ENCODE measurements at places on chromosomes 5 and 9.
A peak's percentile ranks its signal among the peaks of the same experiment; 100 is the strongest.

GRCh38 chr9:84271531-84271900, 69.0 kb downstream of the SLC28A3 start:
- DNase-seq, result peak; percentile 84

DNA sequence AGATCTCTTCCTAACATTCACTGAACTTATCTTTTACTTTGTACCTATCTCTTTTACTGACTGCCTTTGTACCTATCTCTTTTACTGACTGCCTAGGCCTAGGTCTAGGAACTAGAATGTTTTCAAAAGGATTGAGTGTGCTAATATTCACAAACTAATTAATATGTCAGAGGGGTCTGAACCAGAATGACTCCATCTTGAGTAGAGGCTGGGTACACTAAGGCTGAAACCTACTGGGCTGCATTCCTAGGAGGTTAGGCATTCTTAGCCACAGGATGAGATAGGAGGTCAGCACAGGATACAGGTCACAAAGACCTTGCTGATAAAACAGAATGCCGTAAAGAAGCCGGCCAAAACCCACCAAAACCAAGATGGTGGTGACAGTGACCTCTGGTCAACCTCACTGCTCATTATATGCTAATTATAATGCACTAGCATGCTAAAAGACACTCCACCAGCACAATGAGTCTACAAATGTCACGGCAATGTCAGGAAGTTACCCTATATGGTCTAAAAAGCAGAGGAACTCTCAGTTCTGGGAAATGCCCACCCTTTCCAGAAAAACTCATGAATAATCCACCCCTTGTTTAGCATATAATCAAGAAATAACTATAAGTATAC, 2.5 kb upstream of the RHOBTB3 start:
- no peak for DNase-seq

DNA sequence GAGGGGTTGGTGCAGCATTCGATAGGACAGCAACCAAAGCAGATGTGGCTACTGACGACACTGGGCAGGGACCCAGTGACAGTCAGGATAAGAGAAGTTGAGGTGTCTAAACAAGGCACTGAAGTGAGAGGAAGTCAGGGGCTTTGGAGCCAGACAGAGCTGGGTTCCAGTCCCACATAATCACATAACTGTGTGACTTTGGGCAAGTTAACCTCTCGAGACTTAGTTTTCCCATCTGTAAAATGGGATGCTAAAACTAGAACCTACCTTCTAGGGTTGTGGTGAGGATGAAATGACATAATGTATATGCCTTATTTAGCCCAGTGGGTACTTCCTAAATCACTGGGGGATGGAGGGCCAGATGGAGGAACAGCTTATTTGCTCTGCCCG, 3.1 kb downstream of the ANGPTL2 start:
- DNase-seq, result no peak

DNA sequence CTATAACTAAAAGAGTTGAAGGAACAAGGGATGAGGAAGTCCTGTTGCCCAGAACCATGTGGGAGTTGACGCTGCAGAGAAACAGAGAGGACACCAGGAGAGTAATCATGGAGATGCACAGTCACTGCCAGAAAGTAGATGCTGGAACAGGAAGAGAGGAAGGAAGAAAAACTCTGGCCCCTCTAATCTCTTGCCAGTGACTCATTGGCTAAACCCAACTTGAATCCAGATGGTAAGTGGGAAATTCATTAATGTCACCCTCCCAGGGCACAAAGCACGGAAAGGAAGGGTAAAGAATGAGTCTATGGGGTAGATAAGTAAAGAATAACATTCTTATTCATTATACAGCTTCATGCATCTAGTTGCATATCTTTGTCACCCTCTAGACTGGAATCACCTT, 631.9 kb downstream of the PRELID2 start:
- DNase-seq, result no peak

DNA sequence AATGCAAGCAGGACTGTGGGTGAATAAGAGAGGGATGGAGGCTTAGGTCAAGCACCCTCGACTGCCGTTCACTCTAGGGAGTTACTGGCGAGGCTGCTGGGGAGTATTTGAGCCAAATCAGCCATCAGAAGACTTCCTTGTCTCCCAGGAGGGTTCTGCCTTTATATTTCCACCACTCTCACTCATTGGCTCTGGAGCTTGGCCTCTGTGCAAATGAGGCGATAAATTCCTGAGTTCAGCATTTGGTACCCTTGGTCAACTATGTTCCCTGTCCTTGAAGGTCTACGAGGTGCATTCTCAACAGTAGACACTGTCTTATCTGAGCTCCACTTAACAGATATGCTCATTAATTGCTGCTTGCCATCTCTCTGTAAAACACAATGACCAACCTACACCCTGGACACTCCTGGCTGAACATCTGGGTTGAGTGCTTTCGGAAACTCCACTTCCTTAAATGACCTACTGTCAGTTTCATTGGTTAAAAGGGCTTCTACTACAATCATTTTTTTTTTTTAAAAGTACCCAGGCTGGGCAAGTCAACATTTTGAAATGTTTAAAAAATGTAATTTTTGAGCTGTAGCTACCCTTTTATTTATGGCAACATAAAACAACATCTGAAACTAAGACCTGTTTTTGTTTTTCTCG, 153.2 kb downstream of the NTRK2 start:
- DNase-seq, result no peak

DNA sequence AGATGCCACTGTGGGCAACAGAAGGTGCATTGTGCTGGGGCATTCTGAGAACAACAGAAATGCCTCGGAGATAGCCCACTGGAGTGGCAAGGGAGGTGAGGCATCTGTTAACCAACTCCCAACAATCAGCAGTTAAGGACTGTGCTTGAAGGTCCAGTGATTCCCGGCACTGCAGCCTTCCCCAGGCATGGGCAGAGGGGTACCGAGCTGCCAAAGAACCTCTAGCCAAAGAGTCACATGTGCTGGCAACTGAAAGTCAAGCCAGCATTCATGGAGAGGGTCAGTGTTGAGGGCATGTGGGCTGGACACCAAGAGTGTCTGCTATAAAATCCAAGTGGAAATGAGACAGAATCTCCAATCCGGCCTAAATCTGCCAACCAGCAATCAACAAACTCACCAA, 149.6 kb downstream of the ASTN2 start:
- no peak for DNase-seq

DNA sequence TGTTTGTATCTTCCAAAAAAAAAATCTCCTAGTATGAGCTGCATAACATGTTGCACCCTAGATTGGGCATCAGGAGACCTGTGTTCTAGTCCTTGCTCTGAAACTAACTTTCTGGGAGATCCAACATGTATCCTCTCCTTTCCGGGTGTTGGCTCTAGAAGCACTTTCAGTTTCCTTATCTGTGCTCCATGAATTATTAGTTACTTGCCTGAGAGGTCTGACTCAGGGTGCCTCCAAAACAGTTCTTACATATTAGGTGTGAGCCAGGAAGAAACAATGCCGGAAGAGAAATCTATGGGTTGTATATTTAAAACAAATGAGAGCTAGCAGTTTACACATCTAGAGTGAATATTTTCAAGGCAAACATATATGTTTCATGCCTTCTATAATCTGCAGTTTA, 36.7 kb upstream of the SLC36A2 start:
- DNase-seq, result no peak

GRCh38 chr9:131651599-131651998, 88.3 kb downstream of the RAPGEF1 start:
- no peak for DNase-seq

DNA sequence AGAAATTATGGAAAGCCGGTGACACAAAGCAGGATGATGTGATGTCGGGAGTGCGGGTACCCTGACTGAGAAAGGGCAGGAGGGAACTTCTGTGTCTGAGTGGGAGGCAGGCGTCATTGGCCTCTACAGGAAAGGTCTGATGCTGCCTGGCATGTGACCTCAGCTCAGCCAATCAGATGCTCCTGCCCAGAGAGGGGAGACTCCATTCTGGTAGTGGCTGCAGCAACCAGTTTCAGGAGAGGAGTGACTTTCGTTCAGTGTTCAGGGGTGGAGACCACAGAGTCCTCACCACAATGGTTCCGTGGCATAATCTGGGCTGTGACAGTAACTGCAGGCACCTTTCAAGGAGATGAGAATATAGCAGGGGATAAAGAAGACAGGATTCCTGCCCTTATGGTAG, 6.7 kb upstream of the SFXN1 start:
- DNase-seq, result no peak

DNA sequence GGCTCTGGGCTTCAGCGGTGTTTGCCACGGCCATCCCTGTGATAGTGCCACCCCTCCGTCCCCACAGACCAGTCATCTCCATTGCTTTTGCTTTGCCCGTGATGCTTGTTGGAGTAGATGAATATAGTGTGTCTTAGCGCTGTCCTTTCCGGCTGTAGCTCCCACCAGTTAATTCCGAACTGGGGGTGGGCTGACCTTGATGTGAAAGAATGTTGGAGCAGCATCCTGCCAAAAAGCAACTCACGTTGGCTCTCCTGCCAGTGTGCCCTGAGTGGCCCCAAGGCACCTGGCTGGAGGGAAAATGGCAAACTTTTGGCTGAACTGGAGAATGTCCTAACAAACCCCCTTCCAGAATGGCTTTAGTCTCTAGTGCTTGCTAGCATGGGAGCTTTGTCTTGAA, 20.0 kb downstream of the CLTA start:
- no peak for DNase-seq

DNA sequence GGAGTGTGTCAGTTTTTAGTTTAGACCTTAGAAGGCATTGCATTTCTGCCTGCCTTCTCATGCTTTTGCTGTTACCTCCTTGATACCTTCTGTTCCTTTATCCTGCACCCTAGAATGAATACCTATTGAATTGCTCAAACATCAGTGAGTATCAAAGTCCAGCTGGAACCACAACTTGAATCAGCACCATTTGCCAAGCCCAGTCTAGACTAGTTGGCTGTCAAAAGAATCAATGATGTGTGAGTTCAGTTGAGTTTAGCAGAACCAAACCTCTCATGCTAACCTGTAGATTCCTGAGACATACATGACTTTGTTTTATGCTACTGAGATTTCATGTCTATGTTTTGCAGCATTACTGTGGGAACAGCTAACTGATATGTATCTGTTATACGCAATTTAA, 116.6 kb downstream of the FAM170A start:
- DNase-seq, result no peak

- DNase-seq, result no peak
Measured at GRCh38 chr9:95035846-95036245, 281.7 kb downstream of the FANCC start.

DNA sequence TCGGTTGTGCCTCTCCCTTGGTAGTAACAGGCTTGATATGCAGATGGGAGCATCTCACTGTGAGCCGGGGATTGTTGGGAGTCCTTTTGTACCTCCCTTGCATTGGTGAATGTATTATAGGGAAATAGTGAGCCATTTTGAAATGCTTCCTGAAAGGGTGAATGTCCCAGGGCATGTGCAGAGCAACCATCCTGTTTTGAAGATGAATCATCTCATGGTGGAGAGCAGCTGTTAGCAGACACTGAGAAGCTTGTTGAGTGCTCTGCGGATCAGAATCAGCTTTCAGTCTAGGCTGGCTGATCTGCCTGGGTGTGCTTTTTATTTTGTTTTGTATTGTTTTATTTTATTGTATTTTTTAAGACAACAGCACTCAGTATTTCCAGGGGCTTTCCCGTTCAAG, 29.7 kb downstream of the SLC36A1 start:
- no peak for DNase-seq

- DNase-seq, result no peak
Measured at GRCh38 chr9:37906312-37907239, 2.6 kb upstream of the SLC25A51 start.

- no peak for DNase-seq
Measured at GRCh38 chr5:40141418-40141817, 538.3 kb upstream of the PTGER4 start.

- DNase-seq, result no peak
Measured at GRCh38 chr5:135133698-135134515, 99.9 kb upstream of the PITX1 start.

GRCh38 chr5:77637998-77638762, at the start of gene OTP:
TSS of gene OTP (minus strand) at chr5:77638713. CDS start at chr5:77638549, 164 bp downstream.
- no peak for DNase-seq

DNA sequence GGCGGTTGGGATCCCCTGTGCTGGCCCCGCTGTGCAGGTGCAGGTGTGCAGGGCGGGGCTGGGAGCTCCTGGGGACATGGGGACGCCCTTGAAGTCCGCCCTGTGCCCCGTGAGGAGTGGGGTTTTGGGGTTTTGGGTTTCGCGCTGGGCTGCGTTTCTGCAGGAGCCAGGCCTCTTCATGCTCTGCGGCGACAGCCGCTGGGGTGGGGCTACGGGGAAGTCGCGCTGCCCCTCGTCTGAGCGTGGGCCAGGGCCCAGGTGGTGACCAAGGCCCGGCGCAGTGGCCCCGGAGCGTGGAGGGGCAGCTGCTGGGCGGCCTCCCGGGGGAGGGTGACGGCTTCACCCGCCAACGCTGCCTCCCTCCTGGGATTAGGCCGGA, 47.8 kb upstream of the IRX4 start:
- DNase-seq, result no peak

GRCh38 chr5:139954462-139954861, 88.6 kb downstream of the NRG2 start:
- DNase-seq, result no peak

DNA sequence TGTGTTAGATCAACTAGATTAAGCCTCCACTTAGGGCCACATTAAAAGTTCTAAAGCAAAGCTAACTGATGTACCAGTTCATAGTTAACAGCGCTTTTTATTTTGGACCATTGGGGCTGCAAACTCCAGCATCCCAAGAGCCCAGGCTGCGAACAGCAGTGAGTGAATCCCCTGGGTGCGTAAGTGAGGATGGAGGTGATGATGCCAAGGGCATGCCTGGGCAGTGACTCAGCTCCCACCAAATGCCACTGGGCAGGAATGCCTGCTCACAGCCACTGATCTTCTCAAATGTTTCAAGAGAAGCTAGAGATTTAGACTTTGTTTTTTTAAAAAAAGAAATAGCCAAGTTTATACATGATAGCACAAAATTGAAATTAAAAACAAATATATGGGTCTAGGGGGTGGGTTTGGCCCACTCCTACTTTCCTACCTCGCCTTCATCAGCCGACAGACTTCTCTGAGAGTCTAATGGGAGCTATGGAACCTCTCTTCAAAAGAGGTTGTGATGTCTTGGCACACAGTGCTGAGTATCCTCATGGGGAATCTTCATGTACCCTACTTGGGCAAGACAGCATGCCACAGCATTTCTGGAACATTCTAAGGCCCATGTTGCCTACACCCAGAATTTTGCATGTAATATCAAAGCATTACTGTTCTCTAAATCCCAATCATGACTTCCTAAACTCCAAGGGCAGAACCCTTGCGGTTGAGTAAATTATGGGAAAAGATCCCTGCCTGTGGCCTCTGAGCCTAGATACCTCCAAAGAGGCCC, 398.1 kb downstream of the EBF1 start:
- no peak for DNase-seq
